Astrocyte (in vitro differentiated cells and primary cell): ENCODE measurements at places on chromosomes 4 and X. TPM values are rescaled to one million over a fixed set of nuclear protein-coding genes. Genes with fewer than 3 reads are reported as not detected.
A peak's percentile ranks its signal among the peaks of the same experiment; 100 is the strongest.

Gene CCSER1
- total RNA-seq = 1.2 and 2.2 TPM in 2 replicates

DNA sequence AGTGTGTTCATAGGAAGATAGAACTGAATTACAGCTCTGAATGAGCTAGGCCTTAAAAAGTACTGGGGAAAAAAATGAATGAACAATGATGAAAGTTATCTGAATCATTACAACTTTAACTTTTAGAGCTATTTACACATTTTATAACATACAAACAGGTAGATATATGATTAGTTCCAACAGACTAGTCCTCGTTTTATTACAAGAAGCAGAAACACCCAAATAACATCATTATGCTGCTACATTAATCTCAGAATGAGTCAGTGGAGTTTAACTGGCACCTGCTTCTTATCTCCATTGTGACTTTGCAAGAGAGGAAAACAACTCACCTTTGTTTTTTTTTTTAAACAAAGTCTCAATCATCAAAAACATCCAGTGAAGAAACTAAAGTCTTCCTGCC, 15.2 kb downstream of the ATP8A1 start:
- no peaks in the 10 kb centered on the region for H3K36me3 ChIP-seq
- no peak for DNase-seq

DNA sequence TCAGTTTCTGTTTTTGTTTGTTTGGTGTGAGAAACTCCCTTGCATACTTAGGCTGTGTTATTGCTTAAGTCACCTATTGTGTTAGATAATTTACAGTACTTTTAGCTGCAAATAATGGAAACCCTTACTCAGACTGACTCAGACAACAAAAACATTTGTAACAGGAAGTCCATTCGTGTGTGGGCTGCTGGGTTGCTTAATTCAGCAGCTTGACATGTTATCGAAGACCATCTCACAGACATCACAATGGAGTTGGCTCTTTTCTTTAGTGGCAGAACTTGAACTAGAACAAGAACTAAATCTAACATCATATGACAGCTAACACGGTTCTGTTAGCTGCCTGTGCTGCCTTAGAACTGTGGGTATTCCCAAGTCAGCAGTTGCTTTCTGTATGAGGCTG, 9.9 kb upstream of the GABRE start:
- H3K4me3 ChIP-seq = no peak overlapping the region
- peaks cover 53% of the 10 kb centered on the region for H3K4me1 ChIP-seq
- no peaks in the 10 kb centered on the region for H3K27me3 ChIP-seq
- peak overlapping the region; percentile 88 for H3K27ac ChIP-seq

DNA sequence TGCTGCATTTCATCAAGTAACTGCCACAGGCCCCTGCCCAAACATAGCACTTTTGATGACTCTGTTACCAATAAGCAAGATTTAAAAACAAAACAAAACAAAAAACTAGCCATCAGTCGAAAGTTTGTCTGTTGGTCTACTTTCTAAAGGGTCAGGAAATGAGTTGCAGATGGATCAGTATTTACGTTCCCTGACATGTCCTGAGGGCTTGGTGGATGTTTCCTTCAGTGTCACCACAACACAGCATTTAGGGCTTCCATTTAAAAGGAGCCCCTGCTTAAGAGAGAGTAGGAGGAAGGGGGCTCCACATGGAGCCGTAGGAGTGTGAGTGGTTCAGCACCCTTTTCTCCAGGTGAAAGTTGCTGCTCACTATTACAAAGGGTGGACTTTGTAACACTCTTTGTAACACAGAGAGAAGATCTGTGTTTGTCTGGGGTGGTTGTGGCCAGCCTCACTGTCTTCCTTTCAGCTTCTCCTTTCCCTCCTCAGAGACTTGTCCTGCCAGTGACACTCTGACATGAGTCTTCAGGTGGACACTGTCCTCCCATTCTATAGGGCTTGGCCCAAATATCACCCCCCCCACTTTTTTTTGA, 167.5 kb upstream of the PDE5A start:
- no peaks in the 10 kb centered on the region for H3K27me3 ChIP-seq
- no peak overlapping the region for H3K4me3 ChIP-seq
- no peaks in the 10 kb centered on the region for H3K4me1 ChIP-seq
- H3K27ac ChIP-seq = no peak overlapping the region
- H3K36me3 ChIP-seq = no peaks in the 10 kb centered on the region

GRCh38 chr4:179530958-179531357, 2088.7 kb upstream of the AGA start:
- no peak overlapping the region for H3K27ac ChIP-seq
- no peaks in the 10 kb centered on the region for H3K36me3 ChIP-seq
- no peaks in the 10 kb centered on the region for H3K27me3 ChIP-seq

DNA sequence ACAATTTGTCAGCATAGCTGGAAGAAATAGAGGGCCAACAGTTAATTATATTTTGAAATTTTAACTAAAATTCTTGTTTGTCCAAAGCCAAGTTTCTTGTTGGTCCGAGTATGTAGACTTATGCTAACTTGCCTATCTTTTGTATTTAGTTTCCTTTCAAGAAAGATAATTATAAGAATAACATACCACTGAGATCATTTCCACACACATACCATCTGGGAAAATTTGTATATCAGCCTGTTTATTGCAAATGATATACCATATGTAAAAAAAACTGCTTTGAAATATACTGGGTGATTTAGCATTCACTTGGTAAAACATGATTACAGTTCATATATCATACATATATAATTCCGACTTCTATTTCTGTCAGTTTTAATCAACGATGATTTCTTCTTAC, 84.7 kb upstream of the ANKRD50 start:
- no peak for DNase-seq
- H3K36me3 ChIP-seq = no peaks in the 10 kb centered on the region
- no peak overlapping the region for H3K4me3 ChIP-seq
- no peaks in the 10 kb centered on the region for H3K27me3 ChIP-seq
- H3K4me1 ChIP-seq = no peaks in the 10 kb centered on the region
